NCI-H526 treated with DMSO at 0.1 percent for 48 hours (cell line): ENCODE measurements at places on chromosomes 1 and 21.
A peak's percentile ranks its signal among the peaks of the same experiment; 100 is the strongest.

DNA sequence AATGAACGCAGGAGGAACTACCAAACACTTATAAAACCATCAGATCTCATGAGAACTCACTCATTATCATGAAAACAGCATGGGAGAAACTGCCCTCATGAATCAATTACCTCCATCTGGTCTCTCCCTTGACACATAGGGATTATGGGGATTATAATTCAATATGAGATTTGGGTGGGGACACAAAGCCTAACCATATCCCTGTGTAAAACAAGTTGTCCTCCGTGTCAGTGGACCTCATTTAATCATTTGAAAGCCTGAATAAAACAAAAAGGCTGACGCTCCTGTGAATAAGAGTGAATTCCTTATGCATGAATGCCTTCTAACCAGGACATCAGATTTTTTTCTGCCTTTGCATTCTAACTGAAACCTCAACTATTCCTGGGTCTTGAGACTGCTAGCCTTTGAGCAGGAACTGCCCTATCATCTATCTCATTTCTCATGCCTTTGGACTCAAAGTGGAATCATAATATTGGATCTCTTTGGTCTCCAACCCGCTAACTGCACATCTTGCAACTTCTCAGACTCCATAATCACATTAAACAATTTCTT is 648.8 kb downstream of the ADGRL2 start:
- no peak for DNase-seq

DNA sequence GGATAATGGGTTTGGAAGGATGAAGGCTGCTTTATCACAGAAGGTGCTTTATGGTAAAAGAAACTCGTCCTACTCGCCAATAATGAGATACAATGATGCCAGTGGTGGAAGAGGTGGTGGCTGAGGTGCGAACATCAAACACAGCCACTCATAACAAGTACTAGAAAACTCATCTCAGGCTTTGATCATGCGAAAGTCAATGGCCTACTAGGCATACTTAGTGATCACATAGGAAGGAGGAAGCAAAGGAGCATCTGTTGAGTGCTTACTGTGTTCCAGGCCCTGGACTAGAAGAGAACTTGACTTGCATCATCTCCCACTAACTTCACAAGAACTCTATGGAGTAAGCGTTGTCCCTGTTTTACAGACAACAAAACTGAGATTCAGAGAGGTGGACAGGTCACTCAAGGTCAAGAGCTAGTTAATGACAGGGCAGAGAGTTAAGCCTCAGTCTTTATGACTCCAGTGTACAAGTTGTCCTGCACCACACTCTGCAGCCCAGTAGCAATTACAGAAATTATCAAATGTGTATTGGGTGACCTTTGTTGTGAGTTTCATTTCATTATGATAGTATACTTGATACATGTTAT is 33.6 kb downstream of the RUNX1 start:
- DNase-seq = no peak

DNA sequence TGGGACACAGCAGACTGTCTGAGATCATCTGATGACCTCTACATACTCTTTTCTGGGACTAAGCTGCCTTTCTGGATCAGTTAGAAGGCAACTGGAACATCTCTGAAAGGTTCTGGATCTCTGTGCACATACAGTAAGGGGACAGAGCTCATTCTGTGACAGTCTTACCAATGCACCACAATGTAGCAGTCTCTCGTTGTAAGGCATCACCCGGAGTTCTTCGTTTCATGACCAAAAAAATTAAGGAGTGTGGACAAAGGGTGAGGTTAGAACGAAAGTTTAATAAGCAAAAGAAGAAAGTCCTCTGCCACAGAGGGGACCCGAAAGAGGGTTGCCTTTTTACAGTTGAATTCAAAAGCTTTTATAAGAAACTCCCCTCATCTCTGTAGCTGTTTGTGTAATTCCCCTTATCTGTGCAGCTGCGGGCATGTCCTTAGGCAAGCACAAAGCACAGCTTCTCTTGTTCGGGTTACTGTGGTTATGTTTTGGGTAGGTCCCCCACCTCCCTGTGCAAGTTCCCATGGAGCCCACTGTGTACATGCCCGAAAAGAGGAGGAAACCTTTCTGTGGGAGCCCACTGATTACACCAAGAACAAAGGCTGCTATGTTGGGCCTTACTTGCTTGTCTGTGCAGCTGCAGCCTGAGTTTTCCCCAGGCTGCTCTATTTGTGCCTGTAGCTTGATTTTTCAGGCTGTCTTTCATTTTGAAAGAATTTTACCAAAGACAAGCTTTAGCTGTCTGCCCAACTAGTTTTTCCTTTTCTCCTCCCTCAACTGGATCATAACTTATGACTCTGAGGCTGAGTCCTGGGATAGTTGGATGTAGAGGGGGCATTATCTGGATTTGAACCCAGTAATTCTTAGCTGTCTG is 53.1 kb upstream of the CACNA1E start:
- no peak for DNase-seq

DNA sequence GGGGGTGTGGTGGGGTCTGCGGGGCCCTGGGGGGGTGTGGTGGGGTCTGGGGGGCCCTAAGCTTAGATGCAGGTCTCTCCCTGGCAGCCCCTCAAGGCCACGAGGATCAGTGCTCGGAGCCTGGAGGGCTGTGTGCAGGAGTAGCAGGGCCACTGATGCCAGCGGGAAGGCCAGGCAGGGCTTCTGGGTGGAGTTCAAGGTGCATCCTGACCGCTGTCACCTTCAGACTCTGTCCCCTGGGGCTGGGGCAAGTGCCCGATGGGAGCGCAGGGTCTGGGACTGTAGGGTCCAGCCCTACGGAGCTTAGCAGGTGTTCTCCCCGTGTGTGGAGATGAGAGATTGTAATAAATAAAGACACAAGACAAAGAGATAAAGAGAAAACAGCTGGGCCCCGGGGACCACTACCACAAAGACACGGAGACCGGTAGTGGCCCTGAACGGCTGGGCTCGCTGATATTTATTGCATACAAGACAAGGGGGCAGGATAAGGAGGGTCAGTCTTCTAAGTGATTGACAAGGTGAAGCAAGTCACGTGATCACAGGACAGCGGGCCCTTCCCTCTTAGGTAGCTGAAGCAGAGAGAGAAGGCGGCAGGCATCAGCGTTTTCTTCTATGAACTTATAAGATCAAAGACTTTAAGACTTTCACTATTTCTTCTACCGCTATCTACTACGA is 8.7 kb downstream of the RNF223 start:
- no peak for DNase-seq

GRCh38 chr1:64934115-64934877 is 32.1 kb downstream of the JAK1 start:
- DNase-seq = peak; percentile 26

DNA sequence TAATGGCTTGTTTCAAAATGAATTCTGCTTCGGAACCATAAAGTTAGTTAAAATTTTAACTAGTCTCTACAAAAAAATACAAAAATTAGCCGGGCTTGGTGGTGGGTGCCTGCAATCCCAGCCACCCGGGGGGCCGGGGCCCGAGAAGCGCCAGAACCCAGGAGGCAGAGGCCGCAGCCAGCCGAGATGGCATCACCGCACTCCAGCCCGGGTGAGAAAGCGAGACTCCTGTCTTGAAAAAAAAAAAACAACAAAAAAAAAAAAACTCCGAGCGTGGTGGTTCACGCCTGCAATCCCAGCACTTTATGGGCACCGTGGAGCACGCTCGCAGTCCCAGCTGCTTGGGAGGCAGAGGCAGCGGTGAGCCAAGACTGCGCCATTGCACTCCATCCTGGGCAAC is 781.4 kb downstream of the BRINP3 start:
- DNase-seq = no peak

DNA sequence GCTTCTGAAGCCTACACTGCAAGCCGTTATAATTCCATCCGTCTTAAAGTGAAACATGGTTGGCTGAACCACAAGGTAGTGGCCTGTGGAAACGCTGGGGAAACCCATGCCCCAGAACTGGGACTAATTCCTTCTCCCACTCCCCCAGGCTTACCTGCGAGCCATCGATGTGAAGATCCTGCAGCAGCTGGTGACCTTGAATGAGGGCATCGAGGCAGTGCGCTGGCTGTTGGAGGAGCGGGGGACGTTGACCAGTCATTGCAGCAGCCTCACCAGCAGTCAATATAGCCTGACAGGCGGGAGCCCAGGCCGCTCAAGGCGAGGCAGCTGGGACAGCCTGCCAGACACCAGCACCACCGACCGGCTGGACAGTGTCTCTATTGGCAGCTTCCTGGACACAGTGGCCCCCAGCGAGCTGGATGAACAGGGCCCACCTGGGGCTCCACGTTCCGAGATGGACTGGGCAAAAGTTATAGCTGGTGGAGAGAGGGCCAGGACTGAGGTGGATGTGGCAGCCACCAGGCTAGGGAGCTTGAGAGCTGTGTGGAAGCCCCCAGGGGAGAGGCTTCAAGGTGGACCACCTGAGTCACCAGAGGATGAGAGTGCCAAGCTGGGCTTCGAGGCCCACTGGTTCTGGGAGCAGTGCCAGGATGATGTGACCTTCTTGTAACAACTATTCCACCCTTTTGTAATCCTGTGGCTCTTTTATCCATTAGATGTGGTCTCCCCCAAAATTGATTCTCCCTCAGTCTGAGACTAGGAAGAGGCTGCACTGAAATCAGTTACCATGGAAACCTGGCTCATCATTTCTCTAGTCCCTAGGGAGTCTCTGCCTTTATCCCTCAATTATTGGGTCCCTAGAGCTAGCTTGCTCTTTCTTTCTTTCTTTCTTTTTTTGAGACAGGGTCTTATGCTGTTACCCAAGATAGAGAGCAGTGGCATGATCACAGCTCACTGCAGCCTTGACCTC is 16.7 kb downstream of the LURAP1 start:
- no peak for DNase-seq

- DNase-seq = peak; percentile 79
Observed at GRCh38 chr1:16212251-16212961, at the start of gene ARHGEF19. Gene ARHGEF19 (minus strand): TSS chr1:16212652. CDS start chr1:16209054, 3,598 bp downstream.

DNA sequence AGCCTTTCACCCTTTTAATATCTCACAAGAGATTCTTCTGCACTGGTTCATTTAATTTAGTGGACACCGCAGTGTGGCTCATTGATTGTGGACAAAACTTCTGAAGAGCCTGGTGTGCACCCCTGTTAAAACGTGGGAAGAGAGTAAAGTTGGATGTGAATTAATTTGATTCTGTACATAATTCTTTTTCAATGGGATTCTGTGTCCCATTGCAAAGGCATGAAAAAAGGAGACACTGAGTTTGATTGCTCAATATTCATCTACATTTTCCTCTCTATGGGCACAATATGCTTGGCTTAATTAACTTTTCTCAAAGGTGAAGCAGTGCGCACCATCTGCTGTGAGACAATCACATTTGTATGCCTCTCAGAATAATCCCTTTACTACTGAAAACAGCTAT is 95.1 kb downstream of the BARHL2 start:
- DNase-seq = no peak

DNA sequence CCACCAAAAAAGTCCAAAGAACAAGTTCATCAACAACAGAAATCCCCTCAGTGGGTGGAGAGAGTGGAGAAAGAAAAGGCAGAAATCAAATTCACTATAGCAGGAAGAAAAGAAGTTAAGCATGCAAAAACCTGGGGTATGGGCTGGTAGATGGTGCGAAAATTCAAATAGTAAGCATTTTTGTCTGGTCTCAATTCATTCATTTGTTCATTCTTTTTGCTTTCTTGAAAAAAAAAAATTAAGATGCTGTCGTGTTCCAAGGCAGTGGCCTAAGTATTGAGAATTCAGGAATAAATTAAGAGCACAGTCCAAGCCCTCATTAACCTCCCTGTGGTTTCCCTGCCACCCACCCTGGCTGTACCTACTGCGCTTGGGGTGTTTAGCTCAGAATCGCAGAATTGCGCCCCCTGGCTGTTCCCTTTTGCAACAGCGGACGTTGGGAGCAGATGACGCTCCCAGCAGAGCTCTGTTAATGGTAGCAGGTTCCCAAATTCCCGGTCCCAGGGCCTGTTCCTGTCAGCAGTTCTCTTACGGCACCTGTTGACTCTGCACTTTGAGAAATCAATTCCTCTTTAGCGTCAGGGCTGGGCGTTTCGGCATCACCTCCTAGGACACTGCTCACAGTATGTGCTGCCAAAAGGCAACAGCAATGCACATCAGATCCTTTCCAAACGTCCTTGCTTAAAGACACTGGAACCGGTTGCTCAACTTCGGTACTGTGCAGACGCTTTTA is 34.0 kb upstream of the SSX2IP start:
- DNase-seq = no peak

- no peak for DNase-seq
Observed at GRCh38 chr1:38038861-38039260, 7.7 kb downstream of the POU3F1 start.

- no peak for DNase-seq
Observed at GRCh38 chr1:34879230-34879629, 19.7 kb upstream of the SMIM12 start.

DNA sequence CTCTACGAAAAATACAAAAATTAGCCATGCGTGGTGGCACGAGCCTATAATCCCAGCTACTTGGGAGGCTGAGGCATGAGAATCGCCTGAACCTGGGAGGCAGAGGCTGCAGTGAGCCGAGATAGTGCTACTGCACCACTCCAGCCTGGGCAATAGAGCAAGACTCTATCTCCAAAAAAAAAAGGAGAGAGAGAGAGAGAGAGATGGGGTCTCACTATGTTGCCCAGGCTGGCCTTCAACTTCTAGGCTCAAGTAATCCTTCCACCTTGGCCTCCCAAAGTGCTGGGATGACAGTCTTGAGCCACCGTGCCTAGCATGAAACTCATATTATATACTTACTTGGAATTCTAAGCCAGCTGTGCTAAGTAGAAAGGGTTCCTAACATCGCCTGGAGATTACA is 29.7 kb downstream of the PSMB2 start:
- no peak for DNase-seq

DNA sequence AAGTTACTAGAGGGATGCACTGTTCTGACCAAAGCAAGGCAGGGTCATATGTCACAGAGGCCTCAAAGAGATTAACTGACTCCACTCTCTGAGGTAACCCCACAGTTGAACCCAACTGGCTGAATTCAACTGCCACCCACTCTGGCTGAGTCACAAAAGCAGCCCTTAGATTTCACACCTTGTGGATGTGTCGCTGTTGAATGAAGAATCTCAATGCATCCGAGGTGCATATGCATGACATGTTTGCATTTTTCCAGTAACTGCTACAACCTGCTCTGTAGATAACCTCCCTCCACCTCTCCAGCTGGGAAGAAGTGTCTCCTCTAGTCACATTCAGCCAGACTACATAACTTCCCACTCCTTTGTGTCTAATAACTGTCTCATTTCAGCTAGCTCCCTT is 27.9 kb upstream of the KIF21B start:
- DNase-seq = peak; percentile 8

DNA sequence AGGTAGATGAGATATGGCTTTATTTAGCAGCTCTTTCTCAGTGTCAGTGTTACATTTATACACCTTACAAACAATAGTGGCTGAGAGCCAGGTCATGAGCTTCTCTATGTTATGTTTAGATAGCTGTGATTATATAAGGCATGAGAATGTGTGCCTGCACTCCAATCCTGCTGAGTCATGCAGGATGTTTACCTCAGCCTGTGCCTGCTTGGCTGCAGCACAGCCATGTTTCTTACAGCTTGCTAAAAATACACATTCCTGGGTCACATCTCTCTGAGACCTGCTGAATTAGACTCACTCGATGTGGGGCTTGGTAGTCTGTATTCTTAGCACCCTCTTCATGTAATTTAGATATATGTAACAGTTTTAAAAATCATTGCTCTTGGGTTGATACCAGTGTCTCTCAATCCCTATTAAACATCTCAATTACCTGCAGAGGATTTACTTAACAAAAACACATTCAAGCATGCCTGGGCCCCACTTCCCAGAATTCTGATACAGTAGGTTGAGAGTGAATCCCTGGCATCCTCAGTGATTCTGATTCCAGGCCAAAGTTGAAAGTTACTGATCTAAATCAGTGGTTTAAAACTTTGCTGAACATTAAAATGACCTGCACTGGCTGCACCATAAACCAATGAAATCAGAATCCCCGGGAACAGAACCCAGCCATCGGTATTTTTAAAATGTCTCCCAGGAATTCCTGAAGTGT is 107.5 kb downstream of the GDAP2 start:
- DNase-seq = no peak

GRCh38 chr1:116465477-116465844 is 92.4 kb downstream of the ATP1A1 start:
- DNase-seq = no peak
